T-helper 22 cell (primary cell): ENCODE measurements at places on chromosomes 2 and 18.

GRCh38 chr2:28291811-28292440 lies 100.7 kb upstream of the FOSL2 start:
- no peak for DNase-seq

- DNase-seq = no peak
Observed at GRCh38 chr2:2846332-2847208, 515.5 kb upstream of the MYT1L start.

- no peak for DNase-seq
Observed at GRCh38 chr2:236178890-236179235, 10.7 kb upstream of the GBX2 start.

DNA sequence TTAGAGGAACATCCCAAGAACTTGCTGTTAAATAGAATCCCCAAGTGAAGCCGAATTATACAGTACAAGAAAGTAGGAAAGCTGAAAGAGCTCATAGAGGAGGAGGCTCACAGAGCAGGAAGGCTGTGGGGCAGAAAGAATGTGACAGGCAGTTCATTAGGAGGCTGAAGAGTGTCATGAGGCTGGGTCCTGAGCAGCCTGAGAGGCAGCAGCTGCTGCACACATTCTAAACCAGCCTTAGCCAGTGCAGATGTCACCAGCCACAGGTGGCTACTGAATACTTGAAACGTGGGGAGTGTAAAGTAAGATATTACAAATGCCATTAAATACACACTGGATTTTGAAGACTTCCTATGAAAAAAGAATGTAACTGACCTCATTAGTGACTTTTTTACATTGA lies 490.2 kb upstream of the KLHL29 start:
- no peak for DNase-seq

DNA sequence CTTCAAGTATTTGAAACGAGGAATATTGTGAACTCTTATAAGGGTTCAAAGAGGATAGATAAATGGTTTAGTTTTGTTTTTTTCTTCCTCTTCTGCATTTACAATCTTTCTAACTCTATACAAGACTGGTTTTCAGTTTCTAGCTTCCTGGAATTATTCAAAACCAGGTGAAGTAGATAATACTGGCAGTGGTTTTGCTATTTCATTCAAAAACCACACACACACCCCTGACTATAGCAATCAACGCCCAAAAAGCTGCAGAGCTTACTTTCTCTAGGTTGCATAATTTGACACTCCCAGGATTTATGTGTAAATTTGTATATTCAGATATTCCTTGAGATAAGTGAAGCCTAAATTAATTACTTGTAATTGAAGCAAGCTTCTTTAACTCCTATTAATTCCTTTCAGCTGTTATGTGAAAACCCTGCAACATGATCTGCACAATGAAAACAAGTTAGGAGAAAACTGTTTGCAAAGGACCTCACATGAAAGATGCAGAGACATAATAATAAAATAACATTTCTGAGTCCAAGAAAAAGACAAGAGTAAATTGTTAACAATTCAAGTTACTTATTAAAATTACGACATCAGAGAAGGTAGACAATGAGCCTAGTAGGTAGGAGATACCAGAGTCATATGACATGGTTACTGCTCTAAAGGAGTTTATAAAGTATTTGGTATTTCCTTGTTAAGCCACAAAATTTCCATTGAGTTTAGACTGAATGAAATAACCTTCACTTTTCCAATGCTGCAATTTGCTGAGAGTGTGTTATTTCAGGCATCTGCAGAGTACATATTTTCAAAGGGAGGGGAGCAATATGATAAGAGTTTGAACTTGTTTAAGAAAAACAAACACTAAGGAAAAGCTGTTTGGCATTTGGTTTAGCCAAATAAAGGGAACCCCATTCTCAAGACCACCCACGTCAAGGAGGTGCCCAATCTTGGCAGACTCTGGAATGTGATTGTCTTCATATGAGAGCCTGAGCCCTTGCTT lies 1.6 kb upstream of the NFE2L2 start:
- no peak for DNase-seq

DNA sequence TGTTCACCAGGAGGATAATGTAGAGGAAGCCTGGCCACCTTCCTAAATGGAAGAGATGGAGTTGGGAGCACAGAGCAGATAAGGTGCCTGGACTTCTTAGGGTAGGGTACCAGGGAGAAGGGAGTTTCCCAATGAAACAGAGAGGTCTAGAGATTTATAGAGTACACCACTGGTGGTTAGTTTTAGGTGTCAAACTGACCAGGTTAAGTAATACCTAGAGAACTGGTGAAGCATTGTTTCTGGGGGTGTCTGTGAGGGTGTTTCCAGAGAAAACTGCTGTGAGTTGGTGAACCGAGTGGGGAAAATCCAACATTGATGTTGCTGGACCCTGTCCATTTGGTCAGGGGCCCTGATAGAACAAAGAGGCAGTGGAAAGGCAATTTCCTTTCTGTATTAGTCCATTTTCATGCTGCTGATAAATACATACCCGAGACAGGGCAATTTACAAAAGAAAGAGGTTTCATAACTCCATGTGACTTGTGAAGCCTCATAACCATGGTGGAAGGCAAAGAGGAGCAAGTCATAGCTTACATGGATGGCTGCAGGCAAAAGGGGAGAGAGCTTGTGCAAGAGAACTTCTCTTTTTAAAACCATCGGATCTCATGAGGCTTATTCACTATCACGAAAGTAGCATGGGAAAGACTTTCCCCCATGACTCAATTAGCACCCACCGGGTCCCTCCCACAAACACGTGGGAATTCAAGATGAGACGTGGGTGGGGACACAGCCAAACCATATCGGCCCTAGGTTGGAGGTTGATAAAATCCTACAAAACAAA lies 260.8 kb downstream of the CBLN2 start:
- DNase-seq = no peak

DNA sequence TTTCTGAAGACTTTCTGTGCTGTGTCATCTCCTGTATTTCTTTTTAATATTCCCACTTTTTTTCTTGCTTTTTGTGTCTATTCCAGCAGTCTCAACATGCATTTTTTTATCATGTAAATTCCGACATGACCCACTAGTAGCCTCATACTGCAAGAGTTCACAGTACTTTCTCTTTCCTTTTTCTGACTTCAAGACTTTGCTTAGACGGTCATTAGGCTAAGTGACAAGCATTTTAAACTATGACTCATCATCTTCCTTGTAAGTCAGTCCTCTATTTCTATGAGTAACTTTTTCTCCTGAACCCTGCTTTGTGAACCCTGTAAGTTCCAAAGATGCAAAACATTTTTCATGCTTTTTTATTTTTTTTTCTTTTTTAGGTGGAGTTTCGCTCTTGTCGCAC lies 381.2 kb downstream of the TXNL1 start:
- DNase-seq = no peak

- no peak for DNase-seq
Observed at GRCh38 chr2:226550801-226551200, 248.8 kb downstream of the IRS1 start.

- DNase-seq = no peak
Observed at GRCh38 chr2:219155054-219155644, 5.5 kb downstream of the NHEJ1 start.

DNA sequence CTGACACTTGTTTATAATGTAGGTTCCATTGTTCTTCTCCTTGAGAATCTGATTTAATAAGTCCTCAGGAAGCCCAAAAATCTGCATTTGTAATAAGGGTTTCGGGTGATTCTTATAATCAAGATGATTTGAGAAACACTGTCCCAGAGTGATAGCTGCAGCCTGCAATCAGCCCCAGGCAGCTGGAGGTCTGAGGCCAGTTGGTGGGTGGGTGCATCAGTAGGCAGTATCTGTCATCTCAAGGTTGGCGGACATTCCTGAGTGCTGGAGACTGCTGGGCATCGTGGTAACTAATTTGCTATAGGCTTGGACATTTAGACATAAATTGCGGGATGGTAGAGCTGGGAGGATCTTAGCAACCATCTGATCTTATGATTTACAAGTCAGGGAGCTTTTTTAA lies 2.7 kb upstream of the IL18RAP start:
- DNase-seq = no peak

GRCh38 chr2:226690461-226691024 lies 109.1 kb downstream of the IRS1 start:
- no peak for DNase-seq

DNA sequence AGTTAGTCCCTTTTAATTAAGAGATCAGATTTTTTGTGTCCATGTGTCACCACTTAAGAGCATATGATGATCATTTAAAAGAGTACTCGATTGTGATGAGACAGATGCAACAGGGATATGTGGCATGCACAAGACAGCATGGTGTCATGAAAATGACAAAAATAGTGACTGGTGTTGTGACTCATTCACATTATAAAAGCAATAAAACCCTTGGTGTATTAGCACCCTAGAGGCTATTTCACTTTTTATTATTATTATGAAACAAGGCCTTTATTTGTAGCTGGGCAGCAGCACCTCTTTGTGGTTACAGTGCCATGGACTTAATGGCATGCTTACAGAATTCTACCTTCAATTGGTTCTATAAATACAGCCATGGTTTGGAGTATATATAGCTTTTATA lies 1296.0 kb upstream of the ZEB2 start:
- no peak for DNase-seq

GRCh38 chr2:219272995-219273394 lies 6.2 kb upstream of the DNAJB2 start:
- no peak for DNase-seq

GRCh38 chr2:144675731-144676130 lies 155.8 kb upstream of the ZEB2 start:
- no peak for DNase-seq

GRCh38 chr2:64945973-64946768 lies 43.0 kb upstream of the SLC1A4 start:
- no peak for DNase-seq

- no peak for DNase-seq
Observed at GRCh38 chr2:9287400-9288045, 80.9 kb downstream of the ASAP2 start.
